ENCODE measurements at places on chromosomes 1 and 21.
A peak's percentile ranks its signal among the peaks of the same experiment; 100 is the strongest.

- no peak for DNase-seq
Measured at GRCh38 chr1:31239653-31240241, at the start of gene NKAIN1. Gene NKAIN1, minus strand, starts transcription at chr1:31239887. Its CDS starts 340 bp downstream, at chr1:31239547.

DNA sequence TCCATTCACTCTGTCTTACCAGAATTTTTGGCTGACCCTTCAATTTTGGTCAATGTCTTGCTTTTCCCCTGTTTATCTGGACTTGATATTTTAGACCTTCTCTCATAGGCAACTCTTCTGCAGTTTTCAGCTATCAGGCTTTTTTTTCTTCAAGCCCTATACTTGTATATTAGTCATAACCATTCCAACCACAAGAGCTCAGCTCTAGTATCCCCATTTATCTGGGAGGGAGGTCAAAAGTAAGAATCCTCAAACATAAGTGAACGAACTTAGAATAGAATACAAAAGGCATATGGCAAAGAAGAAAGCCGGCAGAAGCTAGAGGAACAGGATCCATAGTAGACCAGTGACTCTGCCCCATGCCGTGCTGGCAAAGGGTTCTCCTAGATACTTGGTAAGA, 45.9 kb upstream of the TNFSF4 start:
- DNase-seq, result no peak

DNA sequence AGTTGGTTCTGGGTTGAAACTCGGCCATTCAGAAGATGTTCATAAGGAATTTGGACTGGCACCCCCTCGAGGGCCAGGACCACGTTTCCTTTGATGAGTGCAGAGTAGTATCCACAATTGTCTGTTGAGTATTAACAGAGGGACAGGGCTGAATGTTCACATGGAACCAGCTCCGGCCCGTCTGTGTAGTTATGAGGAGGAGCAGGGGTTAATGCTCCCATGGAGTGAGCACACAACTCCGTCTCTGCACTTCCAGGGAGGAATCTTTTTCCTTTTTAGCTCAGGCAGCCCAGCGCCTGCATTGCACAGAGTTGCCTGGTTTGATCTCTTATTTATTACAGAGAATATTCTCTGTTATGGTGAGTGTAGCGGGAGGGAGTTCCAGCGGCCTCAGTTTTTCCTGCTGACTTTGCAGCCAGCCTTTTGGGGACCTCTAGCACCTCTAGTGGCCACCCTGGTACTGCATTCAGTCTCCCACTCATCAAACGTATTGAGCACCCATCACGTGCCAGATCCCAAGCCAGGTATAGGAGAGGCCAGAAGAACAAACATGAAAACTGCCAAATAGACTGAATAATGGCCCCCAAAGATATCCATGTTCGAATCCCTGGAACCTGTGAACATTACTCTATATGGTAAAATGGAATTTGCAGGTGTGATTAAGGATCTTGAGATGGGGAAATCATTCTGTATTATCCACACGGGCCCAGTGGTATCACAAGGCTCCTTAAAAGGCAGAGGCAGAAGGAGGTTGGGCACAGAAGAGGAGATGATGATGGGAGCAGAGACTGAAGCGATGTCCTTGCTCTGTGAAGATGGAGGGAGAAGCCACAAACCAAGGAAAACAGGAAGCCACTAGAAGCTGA, 167.7 kb upstream of the CSF3R start:
- DNase-seq, result peak; percentile 33

DNA sequence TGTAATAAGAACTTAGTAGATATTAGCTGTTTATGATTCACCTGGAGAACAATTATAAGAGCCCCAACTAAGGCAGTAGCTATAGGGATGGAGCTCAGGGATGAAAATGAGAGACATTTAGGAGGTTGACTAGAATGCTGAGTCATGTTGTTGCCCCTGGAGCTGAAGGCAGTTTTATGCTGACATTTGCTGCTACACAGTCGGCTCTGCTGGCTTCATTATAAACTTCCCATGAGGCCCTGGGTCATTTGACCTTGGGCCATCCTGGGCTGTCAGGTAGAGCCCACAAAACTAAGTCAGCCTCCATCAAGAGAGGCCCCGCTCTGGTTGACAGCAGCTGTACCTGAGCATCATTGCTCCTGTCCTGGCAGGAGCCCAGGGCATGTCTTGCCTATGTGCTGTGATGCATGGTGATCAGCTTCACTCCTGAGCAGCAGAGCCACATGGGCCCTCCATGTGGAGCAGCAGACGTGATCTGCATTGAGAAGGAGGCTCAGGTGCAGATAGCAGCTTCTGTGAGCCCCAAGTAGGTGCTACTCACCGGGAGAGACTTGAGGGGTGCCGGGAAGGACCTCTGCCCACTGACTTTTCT, 112.4 kb downstream of the TBX19 start:
- DNase-seq, result no peak

DNA sequence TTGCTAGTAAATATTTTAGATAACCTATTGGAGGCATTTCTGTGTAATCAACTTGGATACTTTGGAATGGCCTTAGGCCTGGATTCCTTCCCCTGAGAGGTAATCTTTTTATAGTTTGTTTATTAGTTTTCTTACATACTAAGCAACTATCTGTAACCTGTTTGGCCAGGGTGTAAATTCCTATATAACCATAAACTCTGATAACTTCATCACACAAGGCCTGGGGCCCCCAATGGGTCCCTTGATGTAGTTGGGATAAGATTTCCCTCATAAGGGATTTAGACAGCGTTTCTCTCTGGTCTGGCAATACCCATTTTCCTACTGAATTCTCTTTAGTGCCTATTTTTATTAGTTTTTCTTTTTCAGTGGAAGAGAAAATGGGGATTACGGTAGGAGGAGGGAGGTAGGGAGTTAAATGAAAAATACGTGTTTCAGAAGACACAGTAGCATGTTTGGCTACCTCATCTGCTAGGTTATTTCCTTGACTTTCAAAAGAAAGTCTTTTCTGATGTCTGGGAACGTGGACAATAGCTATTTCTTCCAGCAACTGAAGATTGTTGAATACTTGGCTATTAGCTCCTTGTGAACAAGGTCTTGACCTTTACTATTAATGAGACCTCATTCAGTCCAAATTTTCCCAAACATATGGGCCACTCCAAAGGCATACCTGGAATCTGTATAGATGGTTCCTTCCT, 7.4 kb upstream of the AADACL3 start:
- DNase-seq, result no peak

GRCh38 chr1:208154679-208155642, 89.2 kb downstream of the PLXNA2 start:
- no peak for DNase-seq
